SK-N-SH (cell line): ENCODE measurements at places on chromosomes 2 and 18. TPM values are rescaled to one million over a fixed set of nuclear protein-coding genes. Genes with fewer than 3 reads are reported as not detected.

Gene CCDC138
- 1.2 and 1.4 TPM in 2 replicates for polyA plus RNA-seq

- H3K36me3 ChIP-seq: no peaks in the 10 kb centered on the region
- H3K27me3 ChIP-seq: no peaks in the 10 kb centered on the region
- no peak for DNase-seq
- H3K4me3 ChIP-seq: no peak overlapping the region
These were observed 3.8 kb downstream of the COBLL1 start for GRCh38 chr2:164837807-164838206.

- H3K4me1 ChIP-seq: no peaks in the 10 kb centered on the region
- DNase-seq: no peak
- no peak overlapping the region for H3K4me3 ChIP-seq
- H3K36me3 ChIP-seq: no peaks in the 10 kb centered on the region
- no peaks in the 10 kb centered on the region for H3K27me3 ChIP-seq
These were observed 196.1 kb upstream of the ZEB2 start for GRCh38 chr2:144715992-144716391.

Gene TRABD2A
- 3.0 and 3.8 TPM in 2 replicates for polyA plus RNA-seq

GRCh38 chr2:222203041-222203440 is 95.8 kb downstream of the PAX3 start:
- H3K27ac ChIP-seq: no peak overlapping the region
- no peaks in the 10 kb centered on the region; the same call in 1 of the 2 replicates for H3K27me3 ChIP-seq
- no peak overlapping the region for H3K4me3 ChIP-seq

- no peak overlapping the region for H3K27ac ChIP-seq
- H3K27me3 ChIP-seq: no peaks in the 10 kb centered on the region; the same call in 1 of the 2 replicates
- no peak overlapping the region for H3K4me3 ChIP-seq
- DNase-seq: no peak
These were observed 165.9 kb upstream of the ID2 start for GRCh38 chr2:8515864-8516533.
